ENCODE measurements at places on chromosomes 4 and X.

DNA sequence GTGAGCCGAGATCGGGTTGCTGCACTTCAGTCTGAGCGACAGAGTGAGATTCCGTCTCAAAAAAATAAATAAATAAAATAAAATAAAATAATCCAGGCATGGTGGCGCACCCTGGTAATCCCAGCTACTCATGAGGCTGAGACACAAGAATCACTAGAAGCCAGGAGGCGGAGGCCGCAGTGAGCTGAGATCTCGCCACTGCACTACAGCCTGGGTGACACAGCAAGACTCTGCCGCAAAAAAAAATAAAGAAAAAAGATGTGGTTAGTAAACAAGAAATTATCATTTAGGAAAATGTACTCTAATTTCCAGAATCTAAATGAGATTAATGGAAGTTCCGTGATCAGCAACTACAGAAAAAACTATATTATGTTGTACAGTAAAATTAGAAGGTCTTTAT lies 14.5 kb upstream of the LRBA start:
- no peaks in the 10 kb centered on the region for H3K36me3 ChIP-seq
- H3K4me1 ChIP-seq = peaks cover 38% of the 10 kb centered on the region
- H3K27me3 ChIP-seq = no peaks in the 10 kb centered on the region
- H3K27ac ChIP-seq = peak overlapping the region; percentile 99

DNA sequence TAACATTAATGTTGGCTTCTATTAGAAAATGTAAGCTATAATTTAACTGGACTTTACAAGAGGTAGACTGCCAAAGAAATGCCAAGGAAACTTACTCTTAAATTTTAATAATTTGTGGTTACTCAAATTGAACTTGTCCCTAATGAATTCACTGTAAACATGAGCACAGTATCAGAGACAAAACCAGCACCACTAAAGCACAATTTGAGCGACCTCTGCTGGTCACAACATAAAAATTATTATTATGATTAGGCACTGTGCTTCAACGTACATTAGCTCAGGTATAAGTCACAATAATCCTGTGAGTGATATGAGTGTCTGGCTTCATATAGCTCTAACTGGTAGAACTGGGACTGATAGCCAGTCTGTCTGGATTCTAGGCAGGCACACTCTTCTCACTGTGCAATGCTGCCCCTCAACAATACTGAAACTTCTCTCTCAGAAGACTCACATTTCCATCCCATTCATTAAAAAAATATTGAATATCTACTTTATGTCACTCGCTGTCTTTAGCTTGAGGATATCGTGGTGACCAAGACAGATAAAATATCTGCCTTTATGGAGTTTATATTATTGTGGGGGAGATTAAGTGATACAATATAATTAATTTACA lies 8.0 kb downstream of the NUDT6 start:
- no peak for DNase-seq
- H3K27ac ChIP-seq = no peak overlapping the region
- H3K4me3 ChIP-seq = no peak overlapping the region

- peaks cover 21% of the 10 kb centered on the region for H3K4me1 ChIP-seq
- H3K36me3 ChIP-seq = peaks cover 13% of the 10 kb centered on the region
- no peak for DNase-seq
- H3K27ac ChIP-seq = no peak overlapping the region
- no peaks in the 10 kb centered on the region for H3K27me3 ChIP-seq
- no peak overlapping the region for H3K4me3 ChIP-seq
Observed at GRCh38 chr4:70920592-70920991, 18.4 kb downstream of the MOB1B start.

- H3K4me3 ChIP-seq = no peak overlapping the region
- H3K27ac ChIP-seq = no peak overlapping the region
- no peaks in the 10 kb centered on the region for H3K36me3 ChIP-seq
- DNase-seq = no peak
Observed at GRCh38 chr4:151195801-151196200, 81.2 kb upstream of the PRSS48 start.

- H3K4me3 ChIP-seq = no peak overlapping the region
- no peak overlapping the region for H3K27ac ChIP-seq
- DNase-seq = no peak
- peaks cover 5% of the 10 kb centered on the region for H3K4me1 ChIP-seq
- no peaks in the 10 kb centered on the region for H3K36me3 ChIP-seq
Observed at GRCh38 chr4:80361329-80361900, 25.9 kb downstream of the CFAP299 start.

DNA sequence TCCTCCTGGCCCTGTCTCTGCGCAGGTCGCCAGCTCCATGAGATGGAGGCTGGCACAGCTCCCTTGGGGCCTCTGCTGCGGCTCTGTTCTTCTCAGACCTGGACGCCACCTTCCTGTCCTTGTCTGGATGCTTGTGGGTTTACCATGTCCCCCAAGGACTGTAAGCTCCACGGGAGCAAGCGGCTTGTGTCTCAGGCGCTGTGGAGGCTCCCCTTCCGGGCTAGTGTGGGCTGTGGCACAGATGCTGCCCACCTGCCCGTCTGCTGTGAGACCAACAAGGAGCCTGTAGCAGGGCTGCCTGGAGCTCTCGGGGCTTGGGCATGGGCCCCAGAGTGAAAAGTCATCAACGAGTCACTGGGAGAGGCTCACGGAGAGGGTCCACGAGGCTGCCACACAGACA lies 25.2 kb downstream of the NAT8L start:
- H3K27ac ChIP-seq = no peak overlapping the region
- no peaks in the 10 kb centered on the region for H3K4me1 ChIP-seq
- H3K27me3 ChIP-seq = no peaks in the 10 kb centered on the region
- no peak overlapping the region for H3K4me3 ChIP-seq
- peak; percentile 8 for DNase-seq

DNA sequence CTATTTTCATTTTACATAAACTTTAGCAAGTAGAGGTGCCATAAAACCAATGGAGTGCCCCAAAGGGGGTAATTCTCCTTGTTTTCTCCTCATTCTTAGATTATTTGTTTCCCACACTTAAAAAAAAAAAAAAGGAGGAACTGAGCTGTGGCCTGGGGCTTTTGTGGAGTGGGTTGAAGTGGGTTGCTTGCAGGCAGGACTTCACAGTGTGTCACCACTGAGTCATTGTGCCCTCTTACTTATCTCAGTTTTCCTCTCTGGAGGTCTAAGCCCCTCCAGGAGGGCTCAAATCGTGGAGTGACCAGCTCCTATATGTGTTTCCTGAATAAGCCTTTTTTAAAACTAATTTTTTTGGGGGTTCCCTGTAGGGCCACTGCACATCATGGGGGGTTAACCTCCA lies 69.0 kb downstream of the SLC16A2 start:
- no peak overlapping the region for H3K27ac ChIP-seq
- no peak for DNase-seq
- H3K27me3 ChIP-seq = peaks cover 37% of the 10 kb centered on the region
- H3K4me3 ChIP-seq = no peak overlapping the region
- H3K36me3 ChIP-seq = no peaks in the 10 kb centered on the region
- H3K4me1 ChIP-seq = no peaks in the 10 kb centered on the region
